Esophagus squamous epithelium (tissue), 5 donors: ENCODE measurements at places on chromosomes 4 and X.

GRCh38 chr4:111326450-111326849 lies 703.6 kb upstream of the PITX2 start:
- no peak for DNase-seq

DNA sequence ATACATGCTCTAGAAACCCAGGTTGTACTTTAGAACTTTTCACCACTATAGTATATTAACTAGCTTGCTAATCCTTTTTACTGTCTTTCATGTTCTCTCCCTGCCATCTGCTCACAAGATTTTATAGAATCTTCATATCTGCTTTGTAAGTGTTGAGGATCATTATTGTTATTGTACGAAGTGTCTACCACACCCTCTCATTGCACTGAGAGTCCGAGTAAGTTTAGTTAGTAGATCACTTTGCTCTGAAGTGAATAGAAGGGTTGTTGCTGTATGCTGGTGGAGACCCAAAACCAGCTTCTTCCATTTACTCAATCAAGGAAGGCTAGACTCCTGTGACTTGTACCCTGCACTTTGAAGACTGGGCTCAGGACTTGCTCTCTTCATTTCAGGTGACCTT lies 17.1 kb downstream of the GAB1 start:
- DNase-seq: no peak

- peak; percentile 10 for DNase-seq
Observed at GRCh38 chr4:127783026-127783769, 1.1 kb downstream of the HSPA4L start.

DNA sequence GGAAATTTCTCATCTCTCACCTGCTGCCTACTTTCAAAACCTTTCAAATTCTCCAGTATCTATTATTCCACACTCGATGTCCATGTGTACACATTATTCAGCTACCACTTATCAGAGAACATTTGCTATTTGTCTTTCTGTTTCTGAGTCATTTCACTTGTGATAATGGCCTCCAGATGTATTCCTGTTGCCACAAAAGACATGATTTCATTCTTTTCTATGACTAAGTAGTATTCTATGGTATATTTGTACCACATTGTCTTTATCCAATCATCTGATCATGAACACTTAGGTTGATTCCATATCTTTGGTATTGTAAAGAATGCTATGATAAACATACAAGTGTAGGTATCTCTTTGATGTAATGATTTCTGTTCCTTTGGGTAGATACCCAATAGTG lies 310.1 kb upstream of the SPOCK3 start:
- no peak for DNase-seq

- no peak for DNase-seq
Observed at GRCh38 chr4:92885632-92886031, 581.9 kb downstream of the GRID2 start.

DNA sequence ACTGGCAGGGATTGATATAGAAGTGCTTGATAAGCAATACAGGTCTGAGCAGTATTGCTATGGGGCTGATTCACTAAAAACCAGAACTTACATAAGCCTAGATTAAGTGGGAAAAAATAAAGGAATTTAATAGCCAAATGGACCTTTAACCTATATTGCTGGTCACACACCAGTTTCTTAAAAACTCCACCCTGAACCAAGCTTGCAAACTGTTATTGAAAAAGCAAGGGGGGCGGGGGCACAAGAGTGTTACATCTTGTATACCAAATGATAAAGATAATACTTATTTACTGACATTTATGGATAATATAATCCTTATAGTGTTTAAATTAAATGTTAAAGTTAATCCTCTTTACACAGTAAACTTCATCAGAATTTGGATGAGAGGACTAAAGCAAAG lies 40.3 kb upstream of the PITX2 start:
- DNase-seq: no peak

DNA sequence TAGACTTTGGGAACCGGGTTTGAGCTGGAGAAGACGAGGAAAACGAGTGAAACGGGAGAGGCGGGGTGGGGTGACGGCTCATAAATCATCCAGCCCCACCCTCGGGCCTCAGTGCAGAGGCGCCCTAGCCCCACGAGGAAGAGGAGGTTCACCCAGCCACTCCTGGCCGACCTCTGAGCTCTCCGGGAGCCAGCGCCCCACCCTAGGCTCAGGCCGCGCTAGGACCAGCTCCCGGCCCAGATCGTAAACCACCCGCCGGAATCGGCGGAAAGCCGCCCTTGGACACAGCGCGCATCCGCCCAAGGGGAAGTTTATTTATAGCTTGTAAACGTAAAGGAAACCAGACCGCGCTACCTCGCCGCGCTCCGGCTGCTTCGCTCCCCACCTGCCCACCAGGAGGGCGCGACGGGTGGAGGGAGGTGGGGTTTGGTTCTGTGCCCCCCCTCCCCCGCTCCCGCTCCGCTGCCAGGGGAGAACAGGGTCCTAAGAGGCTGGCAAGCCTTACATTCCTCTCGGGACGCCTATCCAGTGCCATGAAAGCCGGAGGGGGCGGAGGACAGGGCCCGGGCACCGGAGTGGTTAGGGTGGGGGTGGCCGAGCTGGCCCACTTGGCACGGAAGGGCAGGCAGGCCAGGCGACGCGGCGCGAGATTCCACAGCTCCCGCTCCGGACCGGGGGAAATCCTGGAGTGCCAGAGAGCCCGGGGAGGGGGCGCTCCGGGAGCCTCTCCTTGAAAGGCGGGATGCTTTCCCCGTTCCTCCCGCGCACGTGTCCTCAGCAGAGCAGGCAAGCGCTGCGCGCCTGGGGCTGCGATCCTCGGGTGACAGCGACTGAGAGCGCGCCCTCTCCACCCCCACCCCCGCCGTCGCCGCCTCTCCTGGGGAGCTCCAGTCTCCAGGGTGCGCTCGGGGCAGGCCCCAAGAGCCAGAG lies 84.2 kb downstream of the BCOR start:
- no peak for DNase-seq
